Activated naive CD8-positive, alpha-beta T cell treated with anti-CD3 and anti-CD28 coated beads, Interleukin-2, amount 10 ng/mL, durations not matched to agents 7 days and 5 days (primary cell): ENCODE measurements at places on chromosomes 1 and 21. TPM values are rescaled to one million over a fixed set of nuclear protein-coding genes. Genes with fewer than 3 reads are reported as not detected.

GRCh38 chr1:20216574-20216973, 30.3 kb upstream of the PLA2G2C start:
- peaks cover 39% of the 10 kb centered on the region for H3K27me3 ChIP-seq
- H3K4me3 ChIP-seq: no peak overlapping the region
- peaks cover 3% of the 10 kb centered on the region for H3K4me1 ChIP-seq
- H3K36me3 ChIP-seq: no peaks in the 10 kb centered on the region
- no peak for DNase-seq
- no peak overlapping the region for H3K27ac ChIP-seq

- peaks cover 24% of the 10 kb centered on the region for H3K4me1 ChIP-seq
- H3K36me3 ChIP-seq: peaks cover 10% of the 10 kb centered on the region
- H3K27ac ChIP-seq: no peak overlapping the region
- no peak for DNase-seq
- H3K4me3 ChIP-seq: no peak overlapping the region
Measured at GRCh38 chr1:173222149-173223030, 15.3 kb upstream of the TNFSF4 start.

GRCh38 chr1:56934430-56935060, 31.3 kb downstream of the C8B start:
- H3K27me3 ChIP-seq: no peaks in the 10 kb centered on the region

LCA5L gene
- not detected for total RNA-seq

PIK3R3 gene
- 3.7 TPM for total RNA-seq

WDR64 gene
- total RNA-seq: 0.58 TPM

DNA sequence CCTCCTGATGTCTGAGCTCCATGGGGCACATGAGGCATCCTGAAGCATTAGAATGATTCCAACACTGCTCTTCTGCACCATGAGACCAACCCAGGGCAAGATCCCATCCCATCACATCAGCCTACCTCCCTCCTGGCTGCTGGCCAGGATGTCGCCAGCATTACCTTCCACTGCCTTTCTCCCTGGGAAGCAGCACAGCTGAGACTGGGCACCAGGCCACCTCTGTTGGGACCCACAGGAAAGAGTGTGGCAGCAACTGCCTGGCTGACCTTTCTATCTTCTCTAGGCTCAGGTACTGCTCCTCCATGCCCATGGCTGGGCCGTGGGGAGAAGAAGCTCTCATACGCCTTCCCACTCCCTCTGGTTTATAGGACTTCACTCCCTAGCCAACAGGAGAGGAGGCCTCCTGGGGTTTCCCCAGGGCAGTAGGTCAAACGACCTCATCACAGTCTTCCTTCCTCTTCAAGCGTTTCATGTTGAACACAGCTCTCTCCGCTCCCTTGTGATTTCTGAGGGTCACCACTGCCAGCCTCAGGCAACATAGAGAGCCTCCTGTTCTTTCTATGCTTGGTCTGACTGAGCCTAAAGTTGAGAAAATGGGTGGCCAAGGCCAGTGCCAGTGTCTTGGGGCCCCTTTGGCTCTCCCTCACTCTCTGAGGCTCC, 11.1 kb upstream of the RASSF5 start:
- H3K4me1 ChIP-seq: peaks cover 12% of the 10 kb centered on the region
- H3K4me3 ChIP-seq: no peak overlapping the region
- H3K27ac ChIP-seq: peak overlapping the region; percentile 70
- no peak for DNase-seq
- peaks cover 19% of the 10 kb centered on the region for H3K36me3 ChIP-seq

DNA sequence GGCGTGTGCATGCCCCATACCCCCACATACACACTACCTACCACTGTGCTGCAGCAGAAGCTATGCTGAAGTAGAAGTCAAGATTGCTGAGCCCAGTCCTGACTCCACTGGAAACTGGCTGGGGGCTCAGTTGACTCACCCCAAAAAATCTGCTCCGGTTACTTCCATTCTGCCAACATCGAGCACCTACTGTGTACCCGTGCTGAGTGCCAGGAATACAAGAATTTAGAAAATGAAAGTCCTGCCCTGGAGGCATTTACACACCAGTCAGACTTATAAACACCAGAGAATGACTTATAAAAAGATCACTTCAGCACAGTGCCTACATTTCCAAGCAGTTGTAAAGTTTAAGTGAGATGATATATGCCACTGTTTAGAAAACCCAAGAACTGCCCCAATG, 99.1 kb downstream of the NMNAT2 start:
- H3K27me3 ChIP-seq: peaks cover 9% of the 10 kb centered on the region
- no peaks in the 10 kb centered on the region for H3K4me1 ChIP-seq
- H3K36me3 ChIP-seq: no peaks in the 10 kb centered on the region
- no peak overlapping the region for H3K4me3 ChIP-seq
- no peak overlapping the region for H3K27ac ChIP-seq
- DNase-seq: no peak

ZNF648 gene
- total RNA-seq: not detected

EPHA10 gene
- not detected for total RNA-seq

OPRD1 gene
- total RNA-seq: not detected

OR2T35 gene
- total RNA-seq: not detected

DNA sequence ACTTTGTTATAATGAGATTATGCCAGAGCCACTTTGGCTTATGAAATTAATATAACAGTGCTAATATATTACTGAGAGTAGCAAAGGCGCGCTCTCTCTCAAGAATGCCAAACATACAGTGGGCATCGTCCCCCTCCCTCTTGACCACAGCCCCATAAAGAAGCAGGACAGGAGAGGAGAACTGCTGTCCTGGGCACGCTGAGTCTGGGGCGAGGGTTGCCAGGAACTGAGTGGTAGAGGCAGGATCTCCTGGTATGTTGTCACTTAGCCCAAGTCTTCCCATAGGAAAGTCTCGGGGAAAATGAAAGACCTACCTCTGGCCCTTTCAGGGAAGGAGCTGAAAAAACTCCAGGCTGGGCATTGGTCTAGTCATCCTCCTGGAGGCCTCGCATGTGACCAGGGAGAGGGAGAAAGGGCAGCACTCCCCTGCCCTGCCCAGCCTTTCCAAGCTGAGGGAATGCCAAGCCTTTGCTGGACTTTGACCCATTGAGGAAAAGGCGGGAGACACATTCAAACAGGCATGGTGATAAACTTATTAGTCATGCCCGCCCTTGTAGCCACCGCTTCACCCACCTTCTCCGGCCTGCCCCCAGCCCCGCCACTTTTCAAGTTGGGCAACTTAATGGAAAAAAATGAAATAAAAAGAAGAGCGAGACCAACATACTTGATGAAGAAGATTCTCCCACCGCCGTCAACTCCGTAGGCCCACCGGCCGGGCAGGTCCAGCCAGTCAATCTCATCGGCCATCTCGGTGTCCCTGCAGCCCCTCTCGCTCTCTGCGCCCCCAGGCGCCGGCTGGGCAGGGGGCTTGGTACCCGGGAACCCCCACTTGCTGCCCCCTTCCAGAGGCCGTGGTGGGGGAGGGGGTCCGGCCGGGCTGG, 17.4 kb upstream of the PLEKHA6 start:
- H3K4me3 ChIP-seq: peak overlapping the region; percentile 68
- H3K27ac ChIP-seq: no peak overlapping the region
- H3K27me3 ChIP-seq: peaks cover 35% of the 10 kb centered on the region
- peaks cover 12% of the 10 kb centered on the region for H3K4me1 ChIP-seq

DNA sequence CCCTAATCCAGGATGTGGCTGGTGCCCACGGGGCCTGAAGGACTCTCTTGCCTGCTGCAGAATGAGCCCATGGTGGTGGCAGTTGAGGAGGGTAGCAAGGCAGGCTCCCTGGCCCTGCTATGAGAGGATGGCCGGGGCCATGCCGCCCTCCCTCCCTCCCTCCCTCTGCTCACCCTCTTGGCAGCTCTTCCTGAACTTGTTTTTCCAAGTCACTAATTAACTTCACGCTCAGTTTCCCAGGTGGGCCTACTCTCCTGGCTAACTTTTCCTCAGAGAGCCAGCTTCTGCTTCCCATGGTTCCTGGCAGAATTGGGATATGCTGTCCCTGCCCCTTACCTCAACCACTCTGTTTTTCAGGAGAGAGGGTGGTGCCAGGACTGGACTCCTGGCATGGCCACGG, 10.2 kb downstream of the KCNC4 start:
- H3K36me3 ChIP-seq: no peaks in the 10 kb centered on the region
- H3K27ac ChIP-seq: no peak overlapping the region
- no peak for DNase-seq
- H3K4me1 ChIP-seq: no peaks in the 10 kb centered on the region
- H3K27me3 ChIP-seq: no peaks in the 10 kb centered on the region

DNA sequence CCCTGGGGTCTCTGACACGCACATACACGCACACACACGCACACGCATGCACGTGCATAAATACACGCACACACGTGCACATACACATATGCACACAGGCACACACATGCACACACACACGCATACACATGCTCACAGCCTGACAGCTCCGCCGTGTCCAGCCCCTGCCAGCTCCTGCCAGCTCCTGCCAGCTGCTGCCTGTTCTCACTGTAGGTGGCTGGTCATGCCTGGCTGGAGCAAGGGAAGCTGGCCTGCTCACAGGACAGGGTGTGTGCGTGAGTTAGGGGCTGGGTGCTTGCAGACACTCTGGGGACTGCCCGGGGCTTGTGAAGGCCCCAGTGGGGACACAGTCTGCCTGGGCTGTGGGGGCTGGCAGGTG, 4.9 kb downstream of the PLCH2 start:
- no peak for DNase-seq
- no peaks in the 10 kb centered on the region for H3K36me3 ChIP-seq
- no peaks in the 10 kb centered on the region for H3K4me1 ChIP-seq
- no peak overlapping the region for H3K4me3 ChIP-seq

COL9A2 gene
- total RNA-seq: 7.2 TPM

FOXD2 gene
- 0.50 TPM for total RNA-seq
